ENCODE measurements at places on chromosomes 7 and 10.

- DNase-seq, result no peak
Measured at GRCh38 chr7:42858570-42858969, 53.3 kb downstream of the C7orf25 start.

- DNase-seq, result no peak
Measured at GRCh38 chr7:68417002-68417401, 1181.3 kb upstream of the AUTS2 start.

GRCh38 chr7:137480824-137481365 lies 137.4 kb upstream of the PTN start:
- DNase-seq, result no peak

DNA sequence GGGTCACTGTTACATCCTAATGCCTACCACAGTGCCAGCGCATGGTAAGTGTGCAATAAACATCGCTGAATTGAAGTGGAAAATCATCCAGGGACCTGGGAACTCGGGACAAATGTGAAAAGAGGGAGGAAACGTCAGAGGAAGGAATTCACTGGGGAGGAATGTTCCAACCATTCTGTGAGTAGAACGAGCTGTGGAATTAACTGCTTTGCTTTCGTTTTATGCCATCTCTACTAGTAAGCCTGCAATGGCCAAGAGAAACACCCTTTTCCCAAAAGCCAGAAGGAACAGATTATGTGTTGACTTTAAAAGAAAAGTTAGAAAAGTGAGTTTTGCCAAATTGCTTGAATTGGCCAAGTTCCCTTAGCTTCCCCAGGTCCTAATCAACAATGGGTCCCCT lies 1044.9 kb downstream of the TYW1 start:
- DNase-seq, result no peak

DNA sequence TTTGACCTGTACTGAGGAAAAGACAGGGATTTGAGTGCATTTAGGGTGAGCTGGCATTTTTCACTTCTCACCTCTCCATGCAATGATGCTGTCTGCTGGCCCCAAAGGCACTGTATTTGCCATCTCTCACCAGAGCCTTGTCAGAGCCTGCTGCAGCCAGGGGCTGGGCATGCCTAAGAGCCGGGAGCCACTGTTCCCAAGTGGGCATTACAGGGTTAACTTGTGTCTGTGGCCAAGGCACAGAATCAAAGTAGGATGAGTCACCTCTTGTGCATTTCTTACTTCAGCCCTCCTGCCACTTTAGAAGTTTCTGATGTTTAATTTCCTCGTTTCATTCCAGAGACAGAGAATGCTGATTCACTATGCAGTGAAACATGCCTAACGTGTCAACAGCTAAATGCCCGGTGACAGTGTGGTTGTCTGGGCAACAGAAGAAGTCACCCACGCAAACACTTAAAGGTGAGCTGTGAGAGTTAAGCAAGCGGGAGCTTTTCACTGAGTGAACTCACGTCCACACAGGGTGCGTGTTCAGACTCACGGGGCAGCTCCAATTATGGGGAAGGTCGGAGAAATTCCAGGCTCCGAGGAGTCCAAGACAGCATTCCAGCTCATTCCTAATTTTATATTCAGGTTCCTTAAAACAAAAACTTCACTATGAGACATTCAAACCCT lies 57.1 kb upstream of the IGFBP3 start:
- peak; percentile 1 for DNase-seq
